Stimulated activated CD4-positive, alpha-beta T cell treated with anti-CD3 and anti-CD28 coated beads, Interleukin-15, amount 100 ng/mL, for 1 hour (primary cell): ENCODE measurements at places on chromosomes 16 and 17.

- DNase-seq: no peak
These were observed 124.9 kb downstream of the SOCS1 start for GRCh38 chr16:11130978-11131665.

GRCh38 chr17:65542610-65543009, 18.8 kb downstream of the AXIN2 start:
- DNase-seq: no peak

DNA sequence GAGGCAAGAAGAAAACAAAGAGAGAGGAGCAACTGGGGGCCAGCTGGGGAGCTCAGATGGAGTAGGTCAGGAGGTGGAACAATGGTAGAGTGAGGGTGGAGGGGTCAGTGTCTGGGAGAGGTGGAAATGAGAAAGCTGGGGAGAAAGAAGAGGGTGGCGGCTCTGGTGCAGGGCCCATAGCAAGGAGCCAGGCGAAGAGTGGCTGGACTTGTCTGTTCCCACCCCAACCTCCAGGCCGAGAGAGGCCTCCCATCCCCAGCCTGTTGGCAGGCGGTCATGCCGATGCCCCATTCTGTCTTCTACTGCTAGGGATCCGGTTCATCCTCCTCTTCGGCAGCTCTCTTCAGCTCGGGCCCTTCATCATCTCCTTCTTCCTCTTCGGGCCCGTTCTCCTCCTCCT, 31.3 kb downstream of the AP1G1 start:
- no peak for DNase-seq

DNA sequence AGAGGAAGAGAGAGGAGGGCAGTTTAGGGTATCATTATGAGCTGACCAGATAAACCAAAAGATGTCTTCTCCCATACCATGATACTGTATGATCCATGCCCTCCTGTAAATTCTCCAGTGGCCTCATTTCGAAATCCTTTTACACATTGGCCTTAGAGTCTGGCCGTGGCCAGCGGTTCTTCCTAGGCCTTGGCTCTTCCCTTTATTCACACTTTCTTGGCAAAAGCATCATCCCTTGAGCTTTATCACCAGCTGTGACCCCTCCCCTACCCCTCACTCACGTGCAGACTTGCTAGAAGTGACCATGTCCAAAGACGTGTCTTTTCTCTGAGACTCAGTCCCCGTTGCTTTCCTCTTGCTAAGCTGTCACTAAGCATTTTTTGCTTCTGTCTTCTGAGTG, 22.8 kb downstream of the KATNIP start:
- no peak for DNase-seq

GRCh38 chr16:23663918-23664317, 14.8 kb upstream of the PLK1 start:
- DNase-seq: no peak

- no peak for DNase-seq
These were observed 14.4 kb downstream of the TTC19 start for GRCh38 chr17:16013943-16014407.

DNA sequence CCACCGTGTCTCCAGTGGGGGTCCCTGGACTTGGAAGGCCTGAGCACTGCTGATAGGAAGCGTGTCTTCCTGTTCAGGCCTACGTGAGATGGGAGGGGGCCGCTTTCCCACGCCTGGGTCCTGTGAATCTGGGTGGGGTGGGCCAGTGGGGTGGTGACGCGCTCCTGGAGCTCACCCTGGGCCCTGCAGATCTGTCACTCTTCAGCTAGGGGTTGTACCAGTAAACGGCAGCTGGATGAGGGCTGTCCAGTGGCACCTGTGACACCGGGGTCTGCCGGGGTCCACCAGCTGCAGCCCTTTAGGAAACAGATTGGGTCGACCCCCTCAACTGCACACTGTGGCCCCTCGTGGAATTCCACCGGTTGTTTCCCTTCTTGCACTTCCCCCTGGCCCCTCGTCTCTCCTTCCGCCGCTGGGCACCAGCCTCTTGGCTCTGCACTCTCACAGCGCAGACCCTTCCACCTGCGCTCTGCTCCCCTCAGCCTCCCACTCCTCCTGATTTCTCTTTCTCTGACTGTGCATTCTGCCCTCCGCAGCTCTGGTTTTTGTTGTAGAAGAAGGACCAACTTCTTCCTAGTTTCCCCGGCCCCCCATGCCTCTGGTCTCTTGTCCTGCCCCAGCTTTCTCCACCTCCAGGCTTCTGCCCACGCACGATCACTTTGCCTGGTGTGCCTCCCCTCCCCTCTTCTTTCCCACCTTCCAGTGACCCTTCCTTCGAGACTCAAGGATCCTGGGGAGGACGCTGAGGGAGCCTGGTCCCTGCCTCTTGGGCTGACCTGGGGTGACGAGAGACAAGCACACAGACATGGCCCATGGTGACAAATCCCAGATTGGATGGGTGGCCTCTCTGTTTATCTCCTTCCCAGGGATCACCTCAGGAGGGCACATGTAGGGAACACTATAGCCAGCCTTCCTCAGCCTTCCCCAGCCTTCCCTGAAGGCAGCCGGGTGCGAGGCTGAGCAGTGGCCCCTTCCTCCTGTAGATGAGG, 4.8 kb downstream of the MRC2 start:
- DNase-seq: no peak

DNA sequence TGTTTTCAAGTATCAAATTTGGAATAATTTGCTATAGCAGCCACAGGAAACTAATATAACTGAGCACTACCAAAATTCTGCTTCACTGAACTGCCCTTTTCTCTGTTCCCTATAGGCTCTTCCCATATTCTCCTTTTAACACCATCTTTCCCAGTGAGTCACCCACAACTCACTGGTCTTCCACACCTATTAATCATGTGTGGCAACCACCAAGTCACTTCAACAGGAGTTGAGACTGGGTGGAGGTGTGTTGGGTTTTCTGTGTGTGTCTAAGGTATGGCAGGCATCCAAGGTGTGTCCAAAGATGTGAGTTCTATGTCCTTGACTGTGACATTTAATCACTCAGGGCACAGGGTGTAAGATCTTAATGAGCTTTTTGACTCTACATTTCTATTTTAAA, 610.0 kb upstream of the CDH11 start:
- DNase-seq: no peak

GRCh38 chr17:13160296-13160695, 142.5 kb upstream of the ELAC2 start:
- DNase-seq: no peak

DNA sequence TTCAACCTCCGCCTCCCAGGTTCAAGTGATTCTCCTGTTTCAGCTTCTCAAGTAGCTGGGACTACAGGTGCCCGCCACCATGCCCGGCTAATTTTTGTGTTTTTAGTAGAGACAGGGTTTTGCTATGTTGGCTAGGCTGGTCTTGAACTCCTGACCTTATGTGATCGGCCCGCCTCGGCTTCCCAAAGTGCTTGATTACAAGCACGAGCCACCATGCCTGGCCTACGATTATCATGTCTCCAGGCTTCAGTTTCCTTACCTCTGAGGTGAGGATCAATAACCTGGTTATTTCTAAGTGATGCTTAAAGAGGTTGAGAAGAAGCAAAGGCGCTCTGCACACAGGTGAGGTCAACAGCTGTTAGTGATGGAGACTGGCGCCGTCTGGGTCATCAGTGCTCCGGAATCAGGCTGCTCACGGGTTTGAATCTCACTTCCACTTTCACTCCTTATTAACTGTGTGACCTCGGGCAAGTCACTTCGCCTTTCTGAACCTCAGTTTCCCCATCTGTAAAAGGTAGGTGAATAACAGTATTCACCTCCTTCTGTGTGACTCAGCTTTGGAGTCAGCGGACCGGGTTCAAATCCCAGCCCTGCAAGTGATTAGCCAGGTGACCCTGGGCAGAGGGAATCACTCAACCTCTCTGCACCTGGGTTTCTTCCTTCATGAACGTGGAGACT, 745 bp upstream of the ABCC1 start:
- DNase-seq: no peak

DNA sequence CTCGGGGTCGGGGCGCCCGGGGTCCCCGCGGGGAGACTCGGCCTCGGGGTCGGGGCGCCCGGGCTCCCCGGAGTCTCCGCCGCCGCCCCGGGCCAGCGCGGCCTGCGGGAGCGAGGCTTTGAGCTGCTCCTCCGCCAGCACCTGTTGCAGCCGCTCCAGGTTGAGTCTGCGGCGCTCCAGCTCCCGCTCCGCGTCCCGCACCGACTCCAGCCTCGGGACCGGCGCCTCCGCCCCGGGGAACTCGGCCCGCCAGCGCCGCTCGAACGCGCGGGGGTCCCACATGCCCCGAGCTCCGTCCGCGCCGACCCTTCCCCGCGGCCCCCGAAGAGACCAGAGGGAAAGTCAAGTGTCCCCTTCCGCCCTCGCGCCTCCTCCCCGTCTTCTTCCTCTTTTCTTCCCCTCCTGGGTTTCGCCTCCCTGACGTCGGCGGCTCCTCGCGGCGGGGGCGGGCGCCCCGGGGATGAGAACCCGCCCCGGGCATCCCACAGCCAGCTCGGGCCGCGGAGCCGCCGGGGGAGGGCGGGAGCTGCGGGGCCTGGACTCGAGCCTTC, 40.8 kb upstream of the BHLHA9 start:
- no peak for DNase-seq

GRCh38 chr16:10932959-10933710, 9.1 kb downstream of the DEXI start:
- DNase-seq: no peak

DNA sequence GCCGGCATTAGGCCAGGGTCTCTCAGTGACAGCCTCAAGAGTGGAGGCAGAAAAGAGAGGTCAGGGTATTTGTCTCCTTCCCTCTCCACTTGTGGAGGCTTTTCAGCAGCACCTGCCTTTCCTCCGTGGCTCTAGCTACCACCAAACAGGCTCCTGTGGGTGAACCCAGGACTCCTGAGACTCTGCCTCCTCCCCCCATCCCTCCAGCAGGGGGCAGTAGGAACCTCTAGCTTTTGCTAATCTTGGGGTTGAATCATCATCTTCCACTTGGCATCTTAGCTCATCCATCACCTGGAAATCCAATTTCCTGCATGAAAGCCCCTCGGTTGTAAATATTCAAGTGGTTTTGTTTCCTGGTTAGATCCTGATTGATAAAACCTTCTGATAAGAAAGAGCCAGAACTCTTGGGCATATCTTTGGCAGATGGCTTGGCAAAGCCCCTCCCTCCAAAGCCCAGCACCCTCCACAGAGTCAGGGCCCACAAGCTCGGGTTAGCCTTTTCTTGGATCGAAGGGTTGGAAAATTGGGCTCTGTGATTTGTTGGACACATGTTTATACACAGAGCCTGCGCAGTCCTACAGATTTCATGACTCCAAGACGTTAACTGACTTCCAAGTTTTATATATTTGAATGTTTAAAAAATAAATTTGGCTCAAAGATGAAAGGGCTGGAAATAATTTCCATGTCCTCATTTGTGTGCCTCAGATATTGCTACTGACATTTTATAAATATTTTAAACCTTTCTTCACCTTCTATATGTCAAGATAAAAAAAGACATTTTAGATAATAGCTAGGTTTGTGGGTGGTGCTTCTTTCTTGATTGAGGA, 322.1 kb downstream of the MAP2K4 start:
- DNase-seq: no peak

DNA sequence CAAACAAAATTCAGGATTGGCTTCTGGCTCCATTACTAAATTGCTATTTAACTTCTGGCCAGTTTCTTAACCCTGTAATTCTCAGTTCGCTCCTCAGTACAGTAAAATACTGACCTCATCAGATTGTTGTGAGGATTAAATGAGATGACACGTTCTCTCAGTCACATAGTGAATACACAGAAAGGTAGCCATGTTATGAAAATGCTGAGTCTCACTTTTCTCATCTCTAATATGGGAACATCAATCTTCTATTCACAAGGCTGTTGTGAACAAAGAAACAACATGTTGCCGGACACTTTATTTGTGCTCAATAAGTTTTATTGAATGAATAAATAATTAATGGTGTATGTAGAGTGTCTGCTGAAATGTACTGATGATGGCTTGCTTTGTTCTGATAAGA, 924.5 kb upstream of the GOT2 start:
- no peak for DNase-seq

GRCh38 chr17:6671431-6671830, 19.9 kb downstream of the C17orf100 start:
- no peak for DNase-seq

DNA sequence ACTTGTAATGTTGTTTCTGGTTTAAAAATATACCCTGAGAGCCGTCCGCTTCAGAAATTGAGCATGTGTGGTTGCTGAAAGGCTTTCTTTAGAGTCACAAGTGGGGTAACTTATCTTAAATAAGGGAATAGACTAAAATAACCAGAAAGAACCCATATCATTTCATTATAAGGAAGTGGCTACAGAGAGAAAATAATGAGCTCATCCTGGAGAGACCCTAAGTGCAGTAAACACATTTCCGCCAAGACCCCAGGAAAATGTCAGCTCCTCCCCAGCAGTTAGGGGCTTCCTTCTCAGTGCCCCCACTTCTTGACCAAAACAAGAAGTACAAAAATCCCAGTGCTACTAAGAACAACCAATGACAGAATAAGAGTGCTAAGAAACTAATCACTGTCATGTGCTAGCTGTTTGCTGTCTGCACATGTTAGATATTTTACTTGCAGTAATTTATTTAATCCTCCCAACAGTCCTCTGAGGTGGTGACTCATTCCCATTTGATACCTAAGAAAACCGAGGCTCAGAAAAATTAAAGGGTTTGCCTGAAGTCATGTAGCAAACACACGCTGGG, 83.5 kb downstream of the CDYL2 start:
- no peak for DNase-seq

GRCh38 chr16:73669535-73670274, 621.8 kb upstream of the ZFHX3 start:
- DNase-seq: no peak

DNA sequence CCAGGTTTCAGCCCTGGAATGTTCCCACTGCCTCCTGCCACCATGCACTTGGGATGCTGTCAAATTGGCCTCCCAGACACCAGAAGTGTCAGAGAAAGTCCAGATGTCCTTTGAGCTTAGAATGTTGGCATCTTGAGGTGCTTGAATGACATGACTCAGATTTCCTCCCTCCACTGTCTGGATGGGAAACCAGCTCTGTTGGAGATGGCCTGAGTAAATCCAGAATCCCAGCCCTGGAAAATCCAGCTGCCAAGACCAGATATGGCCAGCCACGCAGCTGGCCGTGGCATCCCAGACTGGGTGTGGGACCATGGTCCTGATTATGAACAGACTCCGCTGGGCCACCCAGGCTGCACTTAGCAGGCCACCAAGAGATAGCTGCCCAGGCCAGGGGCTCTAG, 57.0 kb upstream of the CLEC3A start:
- no peak for DNase-seq

DNA sequence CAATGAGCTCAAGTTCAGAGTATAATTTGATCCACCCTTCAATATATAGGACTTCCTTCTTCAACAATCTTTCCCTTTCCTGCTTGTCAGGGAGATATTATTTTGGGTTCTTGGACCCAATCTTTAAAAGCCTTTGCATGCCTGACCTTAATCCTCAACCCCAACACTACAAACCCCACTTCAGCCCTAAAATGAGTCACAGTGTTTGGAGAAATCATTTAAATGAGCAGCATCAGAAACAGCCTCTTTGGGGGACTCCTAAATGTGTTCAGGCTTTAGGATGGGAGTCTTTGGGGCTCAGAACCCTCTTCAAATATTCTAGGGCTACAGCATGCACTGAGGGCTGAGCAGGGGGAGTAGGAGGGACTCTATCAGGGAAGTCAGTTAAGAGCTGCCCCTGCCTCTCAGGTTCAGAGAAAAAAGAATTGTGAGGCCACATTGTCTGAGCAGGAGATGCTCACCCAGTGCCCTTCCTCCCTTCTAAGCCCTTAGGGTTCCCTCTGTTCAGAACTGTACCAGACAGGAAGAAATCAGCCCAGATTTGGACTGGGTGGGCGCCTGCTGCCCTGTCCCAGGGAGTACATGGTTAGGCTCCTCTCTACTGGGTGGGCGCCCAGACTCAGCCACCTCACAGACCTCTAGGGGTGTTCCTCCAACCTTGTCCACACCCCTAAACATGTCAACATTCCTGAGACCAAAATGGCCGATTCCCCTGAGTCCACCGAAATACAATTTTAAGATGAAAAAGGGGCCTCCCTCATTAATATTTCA, 5.0 kb downstream of the NEUROD2 start:
- no peak for DNase-seq
